Kidney (tissue), 22 donors: ENCODE measurements at places on chromosomes 1 and 21. TPM values are rescaled to one million over a fixed set of nuclear protein-coding genes. Genes with fewer than 3 reads are reported as not detected.

DNA sequence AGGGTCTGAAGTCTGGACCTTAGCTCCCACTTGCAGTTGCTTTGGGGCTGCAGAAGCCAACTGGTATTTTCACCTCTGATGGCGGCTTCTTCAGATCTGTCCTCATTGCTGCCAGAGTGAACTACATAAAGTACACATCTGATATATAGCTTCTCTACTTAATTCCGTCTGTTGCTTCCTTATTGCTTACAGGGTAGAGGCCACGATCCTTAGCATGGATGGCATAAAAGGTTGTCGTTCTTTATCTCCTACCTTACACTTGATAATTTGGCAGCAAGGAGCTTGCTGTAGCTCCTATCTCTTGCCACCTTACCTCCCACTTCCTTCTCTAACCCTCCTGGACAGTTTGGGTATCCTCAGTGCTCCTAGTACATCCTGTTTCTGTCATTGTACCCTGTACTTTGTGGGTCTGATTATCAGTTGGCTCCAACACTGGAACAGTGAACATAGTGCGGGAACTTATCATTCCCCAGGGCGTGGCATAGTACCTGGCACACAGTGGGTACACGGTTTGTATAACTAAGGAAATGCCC lies 30.9 kb upstream of the NBL1 start:
- H3K4me1 ChIP-seq: peaks cover 7% of the 10 kb centered on the region
- H3K27me3 ChIP-seq: no peaks in the 10 kb centered on the region
- DNase-seq: no peak
- no peak overlapping the region for H3K4me3 ChIP-seq
- H3K36me3 ChIP-seq: peaks cover 6% of the 10 kb centered on the region
- no peak overlapping the region for H3K27ac ChIP-seq

GRCh38 chr1:47793563-47793962 lies 203.6 kb downstream of the TRABD2B start:
- no peaks in the 10 kb centered on the region for H3K27me3 ChIP-seq
- DNase-seq: no peak
- no peaks in the 10 kb centered on the region for H3K4me1 ChIP-seq
- no peak overlapping the region for H3K27ac ChIP-seq
- H3K4me3 ChIP-seq: no peak overlapping the region

GRCh38 chr1:198417039-198417438 lies 123.4 kb downstream of the ATP6V1G3 start:
- H3K4me1 ChIP-seq: no peaks in the 10 kb centered on the region
- no peaks in the 10 kb centered on the region for H3K27me3 ChIP-seq
- H3K4me3 ChIP-seq: no peak overlapping the region

- peaks cover 4% of the 10 kb centered on the region for H3K4me1 ChIP-seq
- peaks cover 17% of the 10 kb centered on the region for H3K36me3 ChIP-seq
- no peak overlapping the region for H3K27ac ChIP-seq
- H3K27me3 ChIP-seq: no peaks in the 10 kb centered on the region
- H3K4me3 ChIP-seq: no peak overlapping the region
Measured at GRCh38 chr1:109630898-109631512, 11.4 kb downstream of the AMPD2 start.

DNA sequence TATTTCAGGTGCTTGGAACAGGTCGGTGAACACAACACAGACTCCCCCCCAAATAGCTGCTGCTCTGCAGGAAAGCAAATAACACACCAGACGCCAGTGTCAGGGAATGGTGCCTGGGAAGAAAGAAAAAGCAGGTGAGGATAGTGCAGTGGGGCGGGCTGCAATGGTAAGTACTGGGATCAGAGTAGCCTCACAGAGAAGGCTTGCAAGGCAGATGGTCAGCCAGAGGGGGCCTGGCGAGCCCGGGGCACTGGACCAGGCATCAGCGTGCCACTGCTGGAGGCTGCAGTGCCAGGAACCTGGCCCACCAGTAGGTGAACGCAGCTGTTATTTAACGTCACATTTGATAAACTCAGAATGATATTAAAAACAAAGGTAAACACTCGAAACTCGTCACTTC lies 60.0 kb downstream of the POFUT2 start:
- no peak overlapping the region for H3K4me3 ChIP-seq
- no peaks in the 10 kb centered on the region for H3K27me3 ChIP-seq
- no peak for DNase-seq
- H3K36me3 ChIP-seq: no peaks in the 10 kb centered on the region
- no peak overlapping the region for H3K27ac ChIP-seq
- no peaks in the 10 kb centered on the region for H3K4me1 ChIP-seq

GPR153 gene
- total RNA-seq: 8.6 TPM

DNA sequence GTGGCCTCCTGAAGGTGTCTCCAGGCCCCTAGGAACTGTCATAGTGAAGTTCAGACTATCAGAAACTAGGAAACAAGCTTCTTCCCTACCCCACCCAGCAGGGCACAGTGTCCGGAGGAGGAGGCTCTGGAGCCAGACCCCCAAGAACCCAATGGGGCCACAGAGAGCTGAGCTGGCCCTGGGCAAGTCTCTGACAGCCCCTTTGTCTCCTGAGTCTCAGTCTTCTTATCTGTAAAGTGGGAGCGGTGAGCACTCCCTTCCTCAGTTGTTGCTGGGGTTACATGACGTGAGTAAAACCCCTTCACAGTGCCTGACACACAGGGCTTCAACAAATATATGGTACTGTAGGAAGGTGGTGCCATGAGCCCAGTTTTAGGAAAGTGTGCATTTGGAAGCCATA lies 675.8 kb downstream of the MATN1 start:
- H3K27ac ChIP-seq: no peak overlapping the region
- H3K36me3 ChIP-seq: no peaks in the 10 kb centered on the region
- H3K4me1 ChIP-seq: no peaks in the 10 kb centered on the region
- no peaks in the 10 kb centered on the region for H3K27me3 ChIP-seq
- DNase-seq: no peak
- H3K4me3 ChIP-seq: no peak overlapping the region
